Amniotic epithelial cell (primary cell): ENCODE measurements at places on chromosomes 7 and 10.

DNA sequence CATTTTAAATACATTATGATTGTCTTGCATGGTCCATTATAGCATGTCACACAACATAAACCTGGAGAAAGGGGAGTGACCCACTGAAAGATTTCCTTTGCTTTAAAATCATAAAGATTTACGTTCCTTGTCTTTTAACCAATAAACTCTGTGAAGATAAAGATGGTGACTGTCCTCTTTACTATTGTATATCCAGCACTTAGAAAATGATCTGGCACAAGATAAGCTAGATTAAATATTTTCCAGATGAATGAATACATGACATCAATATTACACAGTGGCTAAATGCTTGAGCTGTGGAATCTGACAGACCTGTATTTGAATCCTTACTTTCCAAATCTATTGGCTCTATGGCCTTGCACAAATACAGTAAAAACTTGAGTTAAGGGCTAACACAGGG is 938.4 kb downstream of the SORCS1 start:
- no peak for DNase-seq

- no peak for DNase-seq
Measured at GRCh38 chr10:73872190-73872710, 2.1 kb downstream of the CAMK2G start.

- DNase-seq: peak; percentile 45
Measured at GRCh38 chr10:43689618-43689954, 40.9 kb upstream of the ZNF32 start.

GRCh38 chr7:68235937-68236336 is 1239.3 kb downstream of the TYW1 start:
- no peak for DNase-seq

GRCh38 chr10:89242840-89243568 is 8.6 kb downstream of the LIPA start:
- no peak for DNase-seq

DNA sequence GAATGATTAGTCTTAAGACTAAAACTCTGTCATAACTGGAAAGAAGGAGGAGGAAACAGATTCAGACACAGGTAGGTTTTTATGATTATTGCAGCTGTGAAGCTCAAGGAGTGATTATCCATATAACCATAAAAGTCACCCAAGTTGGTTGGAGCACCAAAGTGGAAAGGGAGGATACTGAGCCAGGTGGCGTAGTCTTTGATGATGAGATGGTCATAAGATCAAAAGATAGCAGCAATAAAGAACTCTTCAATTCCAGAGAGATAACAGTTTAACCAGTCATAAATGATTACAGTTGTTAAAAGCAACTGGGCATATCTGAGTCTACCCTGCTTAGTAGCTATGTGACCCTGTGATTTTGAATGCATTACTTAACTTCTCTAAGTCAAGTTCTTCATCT is 8.4 kb downstream of the ABCB1 start:
- no peak for DNase-seq

DNA sequence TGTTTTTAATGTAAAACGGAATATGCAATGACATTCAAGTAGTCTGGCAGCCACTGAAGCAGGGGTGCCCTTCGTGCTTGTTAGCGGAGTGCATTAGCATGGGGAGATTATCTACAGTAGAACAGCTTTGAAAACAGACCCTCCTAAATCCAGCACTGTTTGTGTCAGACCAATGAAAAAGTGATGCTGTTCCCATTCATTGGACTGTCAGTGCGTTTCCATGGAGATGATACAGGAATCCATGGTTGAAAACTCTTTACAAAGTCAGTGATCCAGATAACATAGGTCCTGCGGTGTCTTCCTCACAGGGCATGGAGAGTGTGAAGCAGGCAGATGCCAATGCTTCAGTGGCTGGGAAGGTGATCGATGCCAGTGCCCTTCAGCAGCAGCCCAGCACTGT is 73.6 kb downstream of the ITGB8 start:
- DNase-seq: no peak

- DNase-seq: no peak
Measured at GRCh38 chr10:50431791-50432190, 180.5 kb upstream of the ASAH2 start.

DNA sequence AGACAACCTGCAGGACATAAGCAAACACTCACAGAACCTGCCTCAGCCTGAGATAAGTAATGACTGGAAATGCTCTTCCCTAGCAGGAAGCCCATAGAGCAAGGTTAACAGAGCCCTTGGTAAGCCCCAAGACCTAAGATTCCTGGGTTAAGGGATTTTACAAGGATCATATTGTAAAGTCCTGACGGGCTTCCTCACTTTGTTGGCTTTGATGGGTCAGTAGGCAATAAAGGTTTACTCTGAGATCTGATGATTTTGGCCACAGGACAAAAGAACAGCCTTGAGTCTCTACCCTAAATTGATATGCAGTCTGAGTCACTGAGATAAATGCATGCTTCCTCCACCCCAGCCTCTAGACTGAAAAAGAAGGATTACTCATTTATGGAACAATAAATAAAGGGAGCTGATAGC is 270.8 kb downstream of the HTR7 start:
- peak; percentile 89 for DNase-seq

- DNase-seq: no peak
Measured at GRCh38 chr7:133024596-133024995, 57.3 kb downstream of the CHCHD3 start.

DNA sequence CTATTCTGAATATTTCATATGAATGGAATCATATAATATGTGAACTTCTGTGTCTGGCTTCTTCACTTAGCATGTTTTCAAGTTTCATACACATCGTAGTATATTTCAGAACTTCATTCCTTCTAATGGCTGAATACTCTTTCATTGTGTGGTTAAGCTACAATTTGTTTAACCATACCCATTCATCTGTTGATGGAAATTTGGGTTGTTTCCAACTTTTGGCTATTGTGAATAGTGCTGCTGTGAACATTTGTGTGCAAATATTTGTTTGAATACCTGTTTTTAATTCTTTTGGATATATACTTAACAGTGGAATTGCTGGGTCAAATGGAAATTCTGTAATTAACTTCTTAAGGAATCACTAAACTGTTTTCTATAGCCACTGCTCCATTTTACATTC is 86.0 kb upstream of the MDFIC start:
- DNase-seq: no peak

DNA sequence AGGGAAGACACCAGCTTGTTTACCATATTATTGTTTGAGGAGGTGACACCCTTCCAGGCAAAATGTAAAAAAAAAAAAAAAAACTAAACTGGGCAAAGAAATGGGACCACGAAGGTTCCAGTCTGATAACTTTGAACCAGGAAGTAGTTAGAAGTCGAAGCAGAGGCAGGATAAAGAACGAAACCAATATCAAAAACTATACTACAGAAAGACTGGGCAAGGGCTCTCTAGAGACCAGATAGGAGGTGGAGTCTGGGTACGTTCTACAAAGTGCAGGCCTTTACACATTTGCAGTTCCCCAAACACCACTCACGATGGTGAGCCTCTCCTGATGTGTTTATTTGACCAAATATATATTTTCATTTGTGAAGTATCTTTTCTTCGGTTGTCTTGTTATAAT is 125.7 kb upstream of the CDK1 start:
- no peak for DNase-seq

- DNase-seq: no peak
Measured at GRCh38 chr7:106599343-106599698, 61.6 kb downstream of the CCDC71L start.

GRCh38 chr10:90847436-90847835 is 10.4 kb downstream of the HTR7 start:
- DNase-seq: peak; percentile 60

GRCh38 chr7:142898377-142899170 is 13.0 kb upstream of the TRPV6 start:
- DNase-seq: no peak

DNA sequence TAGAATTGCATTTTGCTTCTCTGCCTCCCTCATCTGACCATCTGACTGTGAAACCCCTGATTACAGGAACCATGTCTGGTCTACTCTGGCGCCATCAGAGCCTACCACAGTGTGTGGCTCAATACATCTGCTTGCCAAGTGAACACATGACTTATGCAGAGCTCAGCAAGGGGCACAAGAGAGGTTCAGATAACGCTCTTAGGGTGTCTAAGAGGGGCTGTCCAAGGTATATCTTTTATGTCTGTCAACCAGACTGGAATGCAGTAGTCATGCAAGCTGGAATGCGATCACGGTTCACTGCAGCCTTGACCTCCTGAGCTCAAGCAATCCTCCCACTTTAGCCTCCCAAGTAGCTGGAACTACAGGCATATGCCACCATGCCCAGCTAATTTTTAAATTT is 10.3 kb upstream of the RRP12 start:
- peak; percentile 91 for DNase-seq

- DNase-seq: no peak
Measured at GRCh38 chr10:31700181-31700611, 228.4 kb downstream of the ARHGAP12 start.

GRCh38 chr7:47724335-47724982 is 142.5 kb upstream of the TNS3 start:
- DNase-seq: peak; percentile 62

GRCh38 chr10:97210543-97210960 is 24.8 kb upstream of the SLIT1 start:
- peak; percentile 46 for DNase-seq

- no peak for DNase-seq
Measured at GRCh38 chr7:105028004-105028403, 14.0 kb downstream of the KMT2E start.

DNA sequence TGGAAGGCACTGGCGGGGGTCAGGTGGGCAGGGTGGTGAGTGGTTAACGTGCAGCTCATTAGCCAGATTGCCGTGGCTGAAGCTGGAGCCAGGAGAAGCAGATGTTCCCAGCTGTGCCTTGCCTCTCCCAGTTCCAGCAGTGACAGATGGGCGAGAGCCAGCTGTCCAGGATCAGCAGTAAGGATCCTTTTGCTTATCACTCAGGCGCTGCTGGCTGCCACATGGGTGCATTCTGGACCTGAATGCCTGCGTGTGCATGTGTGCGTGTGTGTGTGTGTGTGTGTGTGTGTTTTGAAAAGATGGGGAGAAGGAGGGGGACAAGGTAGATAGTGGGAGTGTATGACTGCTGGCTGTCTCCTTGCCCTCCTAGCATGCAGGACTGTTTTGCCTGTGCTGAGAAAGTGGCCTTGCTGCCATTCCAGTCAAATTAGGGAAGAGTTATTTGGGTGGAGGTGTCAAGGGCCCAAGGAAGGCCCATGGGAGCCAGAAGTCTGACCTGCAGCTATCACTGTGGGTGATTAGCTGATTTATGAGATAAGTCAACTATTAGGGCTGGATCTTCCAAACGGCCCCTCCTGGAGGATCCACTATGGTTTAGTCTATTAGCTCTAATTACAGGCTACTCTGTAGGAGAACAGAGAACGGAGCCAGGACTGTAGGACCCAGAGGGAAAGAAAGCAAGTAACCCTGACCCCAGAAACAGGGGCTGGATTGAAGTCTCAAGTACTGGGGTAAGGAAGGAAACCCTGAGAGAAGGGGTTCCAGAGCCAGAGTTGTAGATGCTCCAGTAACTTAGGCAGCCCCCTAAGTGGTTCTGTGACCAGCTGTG is 3.3 kb downstream of the EPHA1 start:
- no peak for DNase-seq

DNA sequence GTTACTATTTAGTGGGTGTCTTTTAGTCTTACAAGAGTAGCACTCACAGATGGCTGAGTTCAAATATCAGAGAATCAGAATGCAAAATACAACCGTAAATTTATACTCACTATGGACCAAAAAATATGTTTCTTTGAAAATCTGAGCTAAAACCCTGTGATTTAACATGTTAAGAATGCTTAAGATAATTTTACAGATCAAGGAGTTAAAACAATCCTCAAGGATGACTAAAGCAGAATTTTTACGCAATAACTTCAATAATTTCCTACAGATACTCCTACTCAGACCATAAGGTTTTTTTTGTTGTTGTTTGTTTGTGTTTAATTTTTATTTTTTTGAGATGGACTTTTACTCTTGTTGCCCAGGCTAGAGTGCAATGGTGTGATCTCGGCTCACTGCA is 47.9 kb upstream of the CCDC6 start:
- DNase-seq: peak; percentile 77

GRCh38 chr10:14549496-14549895 is 218.8 kb upstream of the FRMD4A start:
- DNase-seq: peak; percentile 55

DNA sequence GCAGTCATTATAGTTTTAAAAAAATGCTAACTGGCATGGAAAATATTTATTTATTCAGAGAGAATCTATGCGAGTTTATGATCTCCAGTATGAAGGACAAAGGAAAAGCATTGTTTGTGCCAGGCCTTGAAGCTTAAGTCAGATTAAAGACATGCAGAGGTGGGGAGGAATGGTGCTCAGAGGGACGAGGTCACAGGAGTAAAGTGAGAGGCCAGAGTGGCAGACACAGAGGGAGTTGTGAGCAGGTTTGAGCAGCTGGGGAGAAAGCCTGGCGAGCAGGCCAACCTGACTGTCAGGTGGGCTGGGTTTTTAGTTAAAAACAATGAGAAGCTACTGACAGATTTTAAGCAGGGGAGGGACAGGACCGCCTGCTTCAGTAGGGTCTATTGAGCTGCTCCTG is 6.8 kb upstream of the CCNY start:
- no peak for DNase-seq

- DNase-seq: peak; percentile 17
Measured at GRCh38 chr7:6026011-6026819, 5.0 kb upstream of the ANKRD61 start.

DNA sequence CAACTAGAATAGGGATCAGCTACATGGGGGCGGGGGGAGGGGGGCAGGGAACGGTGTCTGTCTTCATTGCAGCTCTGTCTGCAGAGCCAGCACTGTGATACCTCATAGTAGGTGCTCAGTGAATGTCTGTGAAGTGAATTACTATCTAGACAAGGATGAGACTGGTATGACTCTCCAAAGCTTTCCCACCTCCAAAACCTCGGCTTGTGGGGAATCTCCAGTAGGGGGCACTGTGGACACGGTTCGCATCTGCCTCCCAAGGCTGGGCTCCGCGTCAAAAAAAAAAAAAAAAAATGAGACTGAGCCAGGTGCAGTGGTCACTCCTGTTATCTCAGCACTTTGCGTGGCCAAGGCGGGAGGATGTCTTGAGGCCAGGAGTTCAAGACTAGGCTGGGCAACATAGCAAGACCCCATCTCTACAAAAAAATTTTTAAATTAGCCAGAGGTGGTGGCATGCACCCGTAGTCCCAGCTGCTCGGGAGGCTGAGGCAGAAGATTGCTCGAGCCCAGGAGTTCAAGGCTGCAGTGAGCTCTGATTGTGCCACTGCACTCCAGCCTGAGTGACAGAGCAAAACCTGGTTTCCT is 9.6 kb downstream of the TRIM56 start:
- DNase-seq: peak; percentile 77

DNA sequence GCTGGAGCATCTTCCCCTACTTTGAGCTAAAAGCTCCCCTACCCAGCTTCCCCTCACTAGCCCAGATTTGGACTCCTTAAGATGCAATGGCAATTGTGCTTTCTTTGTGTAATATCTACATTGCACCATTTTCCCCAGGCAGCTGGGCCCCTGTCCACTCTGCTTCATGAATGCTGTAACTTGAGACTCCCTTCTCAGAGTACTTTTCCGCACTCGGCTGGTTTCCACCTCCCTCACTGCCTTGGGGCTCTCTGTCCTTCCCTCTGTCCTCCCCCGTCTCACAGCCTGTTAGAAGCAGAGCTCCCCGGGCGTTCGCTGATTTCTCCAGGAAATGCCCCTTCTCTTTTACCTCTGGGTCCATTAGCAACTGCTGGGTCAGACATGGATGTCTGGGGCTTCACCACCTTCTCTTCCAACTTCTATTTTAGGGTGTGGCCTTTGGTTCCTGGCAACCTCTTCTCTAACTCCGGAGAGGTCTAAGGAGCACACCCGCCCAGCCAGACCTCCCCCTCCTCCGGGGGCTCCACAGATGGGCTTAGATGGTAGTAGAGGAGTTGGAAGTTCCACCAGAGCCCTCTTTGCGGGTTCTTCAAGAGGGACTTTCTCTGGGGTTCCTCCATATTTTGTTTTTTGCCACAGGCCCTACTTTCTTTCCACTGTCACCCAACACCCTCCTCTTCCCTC is 2.9 kb upstream of the TMEM72 start:
- DNase-seq: peak; percentile 61
